ENCODE measurements at places on chromosomes 7 and 10.

DNA sequence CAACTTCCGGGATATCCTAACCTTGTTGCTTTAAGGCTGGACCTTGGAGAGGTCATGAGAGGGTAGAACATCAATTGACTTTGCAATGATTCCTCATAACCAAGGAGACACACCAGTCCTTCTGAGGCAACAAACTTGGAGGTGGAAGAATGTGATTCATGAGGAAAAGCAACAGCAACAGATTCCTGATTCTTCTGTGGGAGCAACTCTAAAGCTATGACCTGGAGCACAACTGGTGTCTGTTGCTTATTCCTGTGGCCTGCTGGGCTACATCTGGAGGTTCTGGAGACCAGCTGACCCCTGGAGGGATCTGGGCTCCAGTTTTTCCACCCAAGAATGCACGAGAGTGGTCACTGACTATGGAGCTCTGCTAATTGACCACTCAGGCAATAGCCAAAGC is 116.6 kb downstream of the CREB5 start:
- DNase-seq, result no peak

- peak; percentile 50 for DNase-seq
These were observed 13.6 kb downstream of the PON2 start for GRCh38 chr7:95421000-95421846.

DNA sequence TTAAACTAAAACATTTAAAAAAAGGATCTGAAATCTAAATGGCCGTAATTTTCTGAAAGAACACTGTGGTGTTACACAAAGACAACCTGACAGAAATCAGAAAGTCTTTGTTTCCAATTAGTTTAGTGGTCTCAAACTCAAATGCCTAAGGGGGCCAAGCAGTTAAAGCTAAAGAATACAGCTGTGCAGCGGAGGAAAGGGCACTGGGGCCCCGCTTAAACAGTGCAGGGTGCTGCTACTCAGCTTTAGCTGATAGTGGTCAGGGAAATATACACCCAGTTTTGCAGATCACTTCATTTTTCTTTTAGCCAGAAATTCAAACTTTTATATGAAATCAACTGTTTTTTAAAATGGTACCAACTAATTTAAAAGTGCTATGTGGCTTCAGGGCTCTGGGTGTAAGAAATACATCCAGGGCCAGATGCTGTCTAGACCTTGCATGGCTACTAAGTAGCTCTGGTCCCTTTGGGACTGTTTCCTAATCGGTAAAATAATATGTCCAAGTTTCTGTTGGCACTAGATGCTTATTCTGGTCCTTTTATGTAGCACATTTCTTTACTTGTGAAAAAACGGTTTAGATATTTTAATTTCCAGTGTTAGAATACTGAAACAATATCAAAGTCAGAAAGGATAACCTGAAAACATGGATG is 161.8 kb upstream of the LAMB4 start:
- DNase-seq, result no peak

GRCh38 chr10:98272245-98272644 is 4.3 kb upstream of the LOXL4 start:
- no peak for DNase-seq

DNA sequence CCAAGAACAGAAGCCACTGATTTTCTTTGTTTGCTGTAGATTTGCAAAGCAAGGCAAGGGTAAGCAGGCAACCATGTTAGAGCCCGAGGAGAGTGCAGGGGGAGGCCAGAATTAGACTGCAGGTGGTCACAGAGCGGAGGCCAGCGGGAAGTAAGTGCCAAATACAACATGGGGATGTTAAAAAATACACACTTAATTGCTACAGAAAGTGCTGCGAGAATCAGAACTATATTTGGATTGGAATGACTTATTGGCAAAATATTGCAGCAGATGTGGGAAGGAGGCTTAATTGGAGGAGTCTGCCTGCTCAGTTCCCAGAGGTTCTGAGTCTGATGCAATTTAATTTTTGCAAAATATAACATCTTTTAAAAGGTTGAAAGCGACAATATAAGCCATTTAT is 49.7 kb upstream of the ADCY1 start:
- DNase-seq, result no peak

Measured in OCI-M1 (cell line).